GM23338 (cell line): ENCODE measurements at places on chromosomes 5 and 9.

- DNase-seq: no peak
These were observed 10.3 kb downstream of the WHRN start for GRCh38 chr9:114494776-114495569.

DNA sequence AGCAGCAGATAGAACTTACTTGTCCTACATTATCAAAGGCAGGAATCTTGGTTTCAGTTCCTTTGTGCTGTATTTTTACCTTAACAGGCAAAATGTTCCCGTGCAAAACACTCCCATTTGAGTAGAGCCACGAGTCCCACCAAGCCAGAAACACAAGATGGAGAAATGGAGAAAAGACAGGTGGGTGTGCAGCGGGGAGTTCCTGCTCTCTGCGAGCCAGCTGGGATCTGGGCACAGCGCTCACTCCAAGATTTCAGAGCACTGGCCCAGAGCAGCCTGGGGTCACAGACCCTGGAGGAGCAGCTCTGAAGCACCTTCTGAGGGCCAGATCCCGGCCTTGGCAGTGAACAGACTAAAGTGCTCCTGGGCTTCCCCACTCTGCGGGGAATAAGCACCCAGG, 2.9 kb downstream of the UCK1 start:
- no peak for DNase-seq

GRCh38 chr9:98929895-98930341, 13.8 kb upstream of the COL15A1 start:
- no peak for DNase-seq

DNA sequence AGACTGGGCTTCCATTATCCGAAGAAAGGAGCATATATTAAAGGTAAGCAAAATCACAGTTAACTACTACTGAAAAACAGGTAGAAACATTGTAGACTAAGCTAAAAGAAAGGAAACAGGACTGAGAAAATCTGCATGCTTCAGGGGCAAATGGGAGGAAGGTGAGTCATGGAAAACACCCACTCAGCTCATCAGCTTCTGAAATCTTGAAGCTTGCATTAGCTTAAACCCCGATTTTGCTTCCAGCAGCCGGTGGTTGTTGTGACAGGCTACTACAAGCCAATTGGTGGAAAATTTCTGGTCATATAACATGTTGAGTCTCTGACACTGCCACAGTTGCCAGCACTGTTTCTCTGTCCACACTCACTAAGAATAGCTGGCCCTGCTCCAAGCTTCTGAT, 179.6 kb upstream of the PUM3 start:
- no peak for DNase-seq

DNA sequence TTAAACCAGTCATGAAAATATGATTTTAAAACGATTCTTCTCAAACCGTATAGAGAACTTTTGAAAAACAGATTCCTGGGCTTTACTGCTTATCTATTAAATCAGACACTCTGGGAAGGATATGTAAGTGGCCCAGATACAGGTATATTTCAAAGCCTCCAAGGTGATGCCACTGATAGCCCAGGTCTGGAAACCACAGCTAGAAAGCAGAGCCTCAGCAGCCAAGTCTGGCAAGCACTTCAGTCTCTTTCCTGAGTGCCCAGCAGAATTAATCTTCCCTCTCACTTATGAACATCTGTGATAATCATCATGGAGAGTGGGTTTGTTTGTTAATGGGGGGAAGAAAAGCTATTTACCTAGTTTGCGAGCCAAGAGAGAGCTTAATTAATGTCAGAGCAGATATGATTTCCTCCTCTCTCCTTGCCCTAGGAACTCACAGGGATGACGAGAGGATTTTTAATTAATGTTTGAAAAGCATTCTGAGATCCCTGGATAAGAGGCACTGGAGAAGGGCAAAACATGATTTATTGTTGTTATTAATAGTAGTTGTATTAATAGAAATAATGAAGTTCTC, 368.4 kb downstream of the TLE1 start:
- no peak for DNase-seq

DNA sequence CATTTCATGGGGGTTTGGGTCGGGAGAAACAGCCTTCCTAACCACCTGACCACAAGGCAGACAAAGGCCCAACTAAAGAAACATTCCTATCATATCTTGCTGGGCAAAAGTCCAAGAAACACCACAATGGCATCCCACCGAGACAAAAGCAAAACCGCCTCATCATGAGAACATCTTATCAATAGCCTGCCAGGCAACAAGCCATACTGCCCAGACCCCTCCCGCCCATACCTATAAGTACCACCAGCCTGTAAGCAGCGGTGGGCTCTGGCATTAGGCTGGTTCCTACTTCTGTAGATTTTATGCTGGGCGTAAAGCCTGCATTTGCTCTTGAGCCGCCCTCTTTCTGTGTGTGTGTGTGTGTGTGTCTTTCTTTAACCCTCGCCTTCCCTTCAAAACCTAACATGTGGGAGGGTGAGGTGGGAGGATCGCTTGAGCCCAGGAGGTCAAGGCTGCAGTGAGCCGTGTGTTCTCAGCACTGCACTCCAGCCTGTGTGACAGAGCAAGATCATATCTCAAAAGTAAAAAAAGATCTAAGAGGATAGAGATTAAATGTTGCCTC, 56.9 kb downstream of the PDE6A start:
- no peak for DNase-seq

DNA sequence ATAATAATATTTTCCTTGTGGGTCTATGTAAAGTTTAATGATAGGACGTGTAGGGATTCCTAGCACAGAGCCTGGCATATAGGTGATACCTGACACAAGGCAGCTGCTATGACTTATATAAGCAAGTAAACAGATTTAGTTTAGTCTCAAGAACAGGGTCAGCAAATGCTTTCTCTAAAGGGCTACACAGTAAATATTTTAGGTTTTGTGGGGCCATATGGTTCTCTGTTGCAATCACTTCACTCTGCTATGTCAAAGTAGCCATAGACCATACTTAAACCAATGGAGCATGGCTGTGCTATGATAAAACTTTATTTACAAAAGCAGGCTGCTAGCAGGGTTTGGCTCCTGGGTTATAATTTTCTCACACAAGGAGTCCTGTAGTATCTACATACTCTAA, 204.8 kb upstream of the KLF4 start:
- DNase-seq: no peak

- no peak for DNase-seq
These were observed 22.6 kb downstream of the SSBP2 start for GRCh38 chr5:81728301-81728700.

DNA sequence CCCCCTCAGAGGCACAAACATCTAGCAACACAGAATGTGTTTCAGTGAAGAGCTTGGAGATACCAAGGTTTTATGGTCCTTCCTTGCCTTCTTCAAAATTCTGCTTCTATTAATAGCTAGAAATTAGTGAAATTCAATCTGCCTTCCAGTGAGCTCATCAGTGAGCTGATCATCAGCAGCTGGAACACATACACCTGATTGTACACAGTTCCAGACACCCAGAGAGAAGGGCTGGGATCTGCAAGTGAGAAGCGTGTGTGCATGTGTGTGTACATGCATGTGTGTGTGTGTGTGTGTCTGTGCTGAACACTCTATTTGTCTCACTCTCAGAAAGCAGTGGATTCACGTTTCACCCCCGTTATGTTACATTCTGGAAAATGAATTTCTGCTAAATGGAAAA, 28.5 kb downstream of the CFAP90 start:
- DNase-seq: no peak

DNA sequence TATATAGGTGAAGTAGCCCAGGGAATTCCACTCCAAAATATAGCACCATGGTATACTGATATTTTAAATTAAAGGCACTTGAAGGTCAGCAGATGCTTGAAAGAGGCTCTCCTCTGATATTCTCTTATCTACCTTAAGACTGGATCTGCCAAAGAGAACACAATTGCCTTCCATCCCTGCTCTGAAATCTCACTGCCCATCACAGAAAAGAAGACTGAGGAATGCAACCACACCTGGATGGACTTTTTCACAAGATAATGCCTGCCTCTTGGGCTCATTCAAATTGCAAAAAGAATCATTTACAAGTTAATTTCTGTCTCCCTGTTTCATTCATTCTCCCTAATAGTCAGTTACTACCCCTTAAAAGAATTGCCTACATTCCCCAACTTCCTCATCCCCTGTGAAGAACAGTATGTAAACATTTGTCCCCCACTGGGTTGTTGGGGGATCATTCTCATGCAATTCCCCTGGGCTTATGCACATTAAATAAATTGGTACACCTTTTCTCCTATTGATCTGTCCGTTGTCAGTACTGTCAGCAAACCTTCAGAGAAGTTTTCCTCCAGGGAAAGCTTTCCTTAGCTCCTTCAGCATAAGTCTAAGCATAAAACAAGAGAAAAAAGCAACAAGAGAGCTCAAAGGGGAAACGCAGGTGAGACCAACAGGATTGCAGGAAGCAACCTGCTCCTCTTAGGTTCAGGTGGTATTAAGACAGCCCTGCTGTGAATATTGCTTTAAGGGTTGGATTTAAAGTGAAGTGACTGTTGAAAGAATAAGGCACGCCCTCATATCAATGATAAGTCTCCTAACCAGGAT, 171.4 kb upstream of the SLC30A5 start:
- DNase-seq: peak; percentile 83

DNA sequence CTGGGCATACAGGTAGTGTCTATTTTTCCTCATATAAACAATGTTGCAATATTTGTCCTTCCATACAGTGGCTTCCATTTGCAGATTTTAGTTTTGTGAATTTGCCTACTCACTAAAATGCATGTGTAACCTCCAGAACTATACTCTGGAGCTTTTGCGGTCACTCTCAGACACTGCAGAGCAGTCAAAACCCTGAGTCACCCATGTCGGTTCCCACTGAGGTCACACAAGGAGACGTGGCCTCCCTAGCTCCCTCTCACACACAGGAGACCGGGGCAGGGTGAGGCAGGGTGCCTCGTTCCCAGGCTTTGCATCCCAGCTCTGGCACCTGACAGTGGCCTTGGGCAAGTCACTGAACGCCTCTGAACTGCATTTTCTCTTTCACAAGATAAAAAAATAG, 55.5 kb upstream of the ZNF354A start:
- no peak for DNase-seq

- DNase-seq: no peak
These were observed 133.3 kb upstream of the ADRA1B start for GRCh38 chr5:159782995-159783300.

DNA sequence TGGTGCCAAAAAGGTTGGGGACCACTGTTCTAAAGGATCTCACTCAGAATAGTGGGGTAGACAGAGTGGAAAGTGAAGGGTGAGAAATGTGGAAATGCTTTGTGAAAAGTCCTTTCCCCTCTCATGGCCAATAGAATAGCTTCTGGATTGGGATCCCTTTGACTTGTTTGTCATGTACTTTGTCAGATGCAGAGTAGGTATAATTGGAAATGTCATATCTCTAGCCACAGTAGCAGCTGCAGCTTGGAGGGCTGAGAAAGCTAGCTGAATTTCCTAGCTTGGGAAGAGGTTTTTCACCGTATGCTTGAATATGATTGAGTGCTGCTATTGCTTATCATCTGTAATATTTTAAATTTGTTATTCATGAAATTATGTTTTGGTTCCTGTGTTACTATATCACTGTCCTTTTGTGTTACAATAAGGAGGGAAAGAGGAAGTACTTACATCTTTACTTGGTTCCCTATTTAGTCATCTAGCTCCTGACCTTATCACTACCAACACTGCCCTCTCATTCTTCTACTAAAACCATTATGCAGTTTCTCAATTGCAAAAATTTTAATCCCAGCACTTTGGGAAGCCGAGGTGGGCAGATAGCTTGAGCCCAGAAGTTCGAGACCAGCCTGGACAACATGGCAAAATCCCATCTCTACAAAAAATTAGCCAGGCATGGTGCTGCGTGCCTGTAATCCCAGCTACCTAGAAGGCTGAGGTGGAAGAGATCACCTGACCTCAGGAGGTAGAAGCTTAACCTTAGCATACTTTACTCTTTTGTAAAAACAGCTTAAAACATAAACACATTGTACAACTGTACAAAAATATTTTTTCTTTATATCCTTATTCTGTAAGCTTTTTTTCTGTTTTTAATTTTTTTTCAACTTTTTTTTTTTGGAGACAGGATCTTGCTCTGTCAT, 12.4 kb downstream of the SLC30A5 start:
- no peak for DNase-seq

DNA sequence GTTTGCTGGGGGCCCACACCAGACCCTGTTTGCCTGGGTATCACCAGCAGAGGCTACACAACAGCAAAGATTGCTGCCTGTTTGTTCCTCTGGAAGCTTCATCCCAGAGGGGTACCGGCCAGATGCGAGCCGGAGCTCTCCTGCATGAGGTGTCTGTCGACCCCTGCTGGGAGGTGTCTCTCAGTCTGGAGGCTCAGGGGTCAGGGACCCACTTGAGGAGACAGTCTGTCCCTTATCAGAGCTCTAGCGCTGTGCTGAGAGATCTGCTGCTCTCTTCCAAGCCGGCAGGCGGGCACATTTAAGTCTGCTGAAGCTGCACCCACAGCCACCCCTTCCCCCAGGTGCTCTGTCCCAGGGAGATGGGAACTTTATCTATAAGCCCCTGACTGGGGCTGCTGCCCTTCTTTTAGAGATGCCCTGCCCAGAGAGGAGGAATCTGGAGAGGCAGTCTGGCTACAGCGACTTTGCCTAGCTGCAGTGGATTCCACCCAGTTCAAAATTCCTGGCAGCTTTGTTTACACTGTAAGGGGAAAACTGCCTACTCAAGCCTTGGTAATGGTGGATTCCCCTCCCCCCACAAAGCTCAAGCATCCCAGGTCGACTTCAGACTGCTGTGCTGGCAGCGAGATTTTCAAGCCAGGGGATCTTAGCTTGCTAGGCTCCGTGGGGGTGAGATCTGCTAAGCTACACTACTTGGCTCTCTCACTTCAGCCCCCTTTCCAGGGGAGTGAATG, 206.0 kb upstream of the TLX3 start:
- peak; percentile 69 for DNase-seq

- DNase-seq: no peak
These were observed 176.6 kb downstream of the ARHGAP26 start for GRCh38 chr5:142946547-142947426.

DNA sequence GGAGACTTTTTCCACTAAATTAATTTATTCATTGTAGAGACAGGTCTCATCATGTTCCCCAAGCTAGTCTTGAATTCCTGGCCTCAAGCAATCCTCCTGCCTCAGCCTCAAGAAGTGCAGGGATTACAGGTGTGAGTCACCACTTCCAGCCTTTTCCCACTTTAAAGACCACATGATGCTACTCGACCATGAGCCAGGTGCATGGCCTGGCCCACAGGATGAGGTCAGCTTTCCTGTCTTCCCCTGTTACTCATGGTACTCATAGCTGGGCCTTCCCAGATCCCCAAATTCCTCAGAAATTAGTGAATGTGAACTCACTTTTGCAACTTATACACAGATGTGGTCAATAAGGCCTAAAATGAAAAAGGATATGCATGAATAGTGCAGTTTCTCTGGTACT, 395.9 kb downstream of the SEMA5A start:
- no peak for DNase-seq

DNA sequence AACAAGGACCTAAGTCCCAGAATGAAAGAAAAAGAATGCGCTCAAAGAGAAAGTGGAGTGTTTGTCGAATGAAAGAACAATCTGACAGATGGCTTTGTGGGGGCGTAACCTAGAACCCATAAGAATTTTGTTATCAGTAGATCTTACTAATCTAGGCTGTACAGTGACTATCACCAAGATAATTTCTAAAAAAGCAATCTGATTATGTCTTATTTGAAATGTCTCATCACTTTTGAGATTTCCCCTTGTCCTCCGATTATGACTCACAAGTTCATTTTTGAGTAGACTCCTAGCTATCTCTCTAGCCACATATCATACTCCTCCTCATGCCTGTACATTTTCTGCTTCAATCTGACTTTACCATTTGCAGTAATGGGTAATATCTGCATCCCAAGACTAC, 135.6 kb upstream of the SMARCA2 start:
- no peak for DNase-seq
